GM18507 (cell line): ENCODE measurements at places on chromosomes 12 and 14.

DNA sequence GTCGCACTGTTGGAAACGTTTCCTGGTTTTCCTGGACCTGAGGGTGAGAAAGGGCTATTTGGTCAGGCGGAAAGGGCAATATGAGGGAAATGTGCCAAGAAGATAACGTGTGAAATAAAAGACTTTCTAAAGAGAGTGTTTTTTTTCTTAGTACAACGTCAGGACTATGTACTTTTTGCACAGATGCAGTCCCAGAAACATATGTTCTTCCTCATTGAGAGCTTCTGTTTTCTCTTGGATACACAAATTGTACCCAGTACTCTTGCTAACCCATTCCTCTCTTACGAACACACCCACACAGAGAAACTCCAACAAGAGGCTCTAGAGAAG lies 669 bp upstream of the PKP2 start:
- DNase-seq: no peak

GRCh38 chr12:2857576-2857975 lies 737 bp upstream of the TEX52 start:
- no peak for DNase-seq

- peak; percentile 77 for DNase-seq
Observed at GRCh38 chr12:124480469-124481256, 86.7 kb downstream of the NCOR2 start.

DNA sequence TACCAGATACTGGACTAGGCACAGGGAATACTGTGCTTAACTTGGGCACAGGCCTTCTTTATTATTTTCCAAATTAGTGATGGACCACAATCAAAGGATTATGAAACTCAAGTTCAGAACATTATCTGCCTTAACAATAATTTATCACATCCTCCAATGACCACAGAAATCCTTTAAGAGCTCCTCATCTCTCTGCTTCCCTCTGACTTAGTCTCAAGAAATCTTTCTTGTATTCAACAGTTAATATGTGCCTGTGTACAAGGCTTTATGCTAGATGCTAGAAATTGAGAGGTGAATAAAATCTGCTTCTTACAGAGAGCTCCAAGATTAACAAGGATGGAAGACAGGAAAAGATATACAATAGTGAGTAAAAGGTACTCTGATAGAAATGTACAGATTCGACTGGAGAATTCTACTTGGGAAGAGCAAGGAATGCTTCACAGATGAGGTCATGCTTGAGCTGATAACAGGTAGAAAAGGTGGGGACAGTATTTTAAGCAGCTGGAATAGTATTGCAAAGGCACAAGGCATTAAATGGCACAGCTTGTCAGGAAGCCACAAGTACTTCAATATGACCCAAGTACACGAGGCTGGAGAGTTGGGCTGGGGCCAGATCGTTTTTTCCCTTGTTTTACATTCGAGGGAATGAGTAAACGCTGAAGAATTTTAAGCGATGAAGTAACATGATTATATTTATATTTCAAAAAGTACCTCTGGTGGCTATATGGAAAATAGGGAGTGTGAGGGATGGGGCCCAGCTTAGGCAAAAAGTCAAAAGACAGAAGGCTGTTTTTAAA lies 55.1 kb upstream of the ARID2 start:
- DNase-seq: no peak

DNA sequence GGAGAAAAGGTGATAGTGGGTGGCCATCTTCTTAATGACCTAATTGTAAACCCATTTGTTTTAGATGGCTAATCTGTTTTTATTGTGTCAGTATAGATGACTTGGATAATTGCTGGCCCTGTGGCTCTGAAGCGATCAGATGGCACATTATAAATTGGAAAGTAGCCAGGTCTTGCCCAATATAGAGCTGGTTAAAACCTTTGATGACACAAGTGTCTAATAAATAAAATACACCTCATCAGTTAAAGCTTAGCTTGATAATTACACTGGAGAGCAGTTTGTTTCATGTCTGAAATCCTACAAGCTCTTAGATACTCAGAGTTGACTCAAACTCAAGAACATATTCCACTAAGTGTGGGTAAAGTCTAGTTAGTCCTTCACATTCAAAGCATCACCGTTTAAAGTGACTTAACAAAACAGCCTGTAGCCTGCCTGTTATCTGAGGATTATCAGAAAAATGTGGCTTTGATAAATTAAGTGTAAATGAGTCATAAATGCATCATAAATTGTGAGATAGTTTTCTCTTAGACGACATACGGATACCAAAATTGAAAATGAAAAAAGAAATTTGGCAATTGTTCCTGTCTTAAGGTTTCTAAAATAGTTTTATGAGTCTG lies 280.9 kb downstream of the LRIG3 start:
- DNase-seq: no peak

GRCh38 chr14:93431036-93431670 lies 414 bp downstream of the UNC79 start:
- DNase-seq: no peak

DNA sequence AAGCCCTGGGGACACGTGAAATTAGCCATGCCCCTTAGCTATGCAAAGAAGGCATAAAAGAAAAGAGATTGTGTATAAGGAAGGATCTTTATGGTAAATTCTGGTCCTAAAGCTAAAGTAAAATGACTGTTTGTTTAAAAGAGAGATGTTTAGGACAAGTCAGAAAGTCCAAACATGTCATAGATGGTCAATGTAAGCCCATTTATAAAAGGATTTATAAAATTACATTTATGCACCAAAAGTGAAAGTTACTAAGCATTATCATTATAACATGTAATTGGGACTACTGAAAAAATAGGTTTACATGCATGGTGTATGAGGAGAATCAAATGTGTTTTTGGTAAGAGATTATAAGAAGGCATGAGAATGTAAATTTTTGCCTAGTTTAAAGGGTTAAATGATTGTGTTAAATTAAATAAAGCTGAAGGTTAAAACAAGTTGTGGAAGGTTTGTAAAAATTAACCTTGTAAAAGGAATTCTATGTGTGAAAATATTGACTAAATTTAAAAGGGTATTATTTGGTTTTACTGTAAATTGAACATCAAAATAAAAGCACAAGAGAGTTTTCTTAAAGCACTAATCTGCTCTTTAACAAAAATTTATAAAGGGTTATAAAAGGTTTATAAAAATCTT lies 50.4 kb upstream of the TSPAN8 start:
- DNase-seq: no peak
